ENCODE measurements at places on chromosomes 2 and 18.

DNA sequence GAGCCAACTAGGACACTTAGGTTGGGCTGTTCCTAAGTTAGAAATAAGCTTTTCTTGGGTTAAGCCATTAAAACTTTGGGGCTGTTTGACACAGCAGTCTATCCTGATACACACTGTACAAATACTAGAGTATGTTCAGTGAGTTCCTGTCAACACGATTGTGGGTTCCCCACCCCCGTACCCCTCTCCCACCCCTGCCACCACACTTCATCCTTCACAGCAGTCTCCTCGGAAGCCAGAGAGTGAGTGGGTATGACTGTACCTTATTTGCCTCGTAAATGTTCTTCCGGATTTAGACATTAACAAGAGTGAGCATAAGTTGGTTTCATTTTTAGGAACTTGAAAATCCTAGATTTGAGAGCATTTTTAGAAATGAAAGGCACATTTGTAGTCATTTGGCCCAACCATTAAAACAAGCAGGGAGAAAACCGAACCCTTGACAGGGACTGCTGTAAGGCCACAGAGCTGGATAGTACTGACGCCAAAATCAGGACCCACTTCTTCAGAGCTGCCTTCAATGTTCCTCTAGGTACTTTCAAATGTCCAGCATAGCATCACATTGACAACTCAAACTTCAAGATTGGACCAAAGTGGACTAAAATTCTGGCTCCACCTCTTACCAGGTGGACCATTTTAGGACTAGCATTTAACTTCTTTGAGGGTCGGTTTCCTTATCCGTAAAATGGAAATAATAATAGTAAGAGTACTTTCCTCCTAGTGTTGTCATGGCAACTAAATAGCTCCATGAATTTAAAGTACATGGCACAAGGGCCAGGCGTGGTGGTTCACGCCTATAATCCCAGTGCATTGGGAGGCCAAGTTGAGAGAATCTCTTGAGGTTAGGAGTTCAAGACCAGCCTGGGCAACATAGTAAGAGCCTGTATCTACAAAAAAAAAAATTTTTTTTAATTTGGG lies 166.3 kb upstream of the SERTAD2 start:
- no peak for DNase-seq

DNA sequence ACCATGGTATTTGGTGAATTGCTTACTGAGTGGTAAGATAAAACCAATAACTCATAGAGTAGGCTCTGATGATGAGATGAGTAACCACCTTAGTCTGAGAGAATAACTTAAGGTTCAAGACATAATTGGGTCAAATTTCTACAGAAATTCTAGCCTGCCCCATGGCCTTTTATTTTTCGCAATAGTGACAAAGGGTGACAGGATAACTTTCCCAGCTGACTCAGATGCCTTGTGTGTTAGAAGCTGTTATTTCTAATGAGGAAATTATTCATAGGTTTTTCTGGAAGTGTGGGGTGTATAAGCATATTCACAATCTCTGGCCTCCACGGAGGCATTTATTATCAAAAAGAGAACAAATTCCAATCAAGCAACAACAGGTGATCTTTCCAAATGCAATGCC lies 159.0 kb downstream of the NUP35 start:
- DNase-seq = no peak

GRCh38 chr18:8890957-8891464 lies 185.7 kb downstream of the MTCL1 start:
- no peak for DNase-seq

DNA sequence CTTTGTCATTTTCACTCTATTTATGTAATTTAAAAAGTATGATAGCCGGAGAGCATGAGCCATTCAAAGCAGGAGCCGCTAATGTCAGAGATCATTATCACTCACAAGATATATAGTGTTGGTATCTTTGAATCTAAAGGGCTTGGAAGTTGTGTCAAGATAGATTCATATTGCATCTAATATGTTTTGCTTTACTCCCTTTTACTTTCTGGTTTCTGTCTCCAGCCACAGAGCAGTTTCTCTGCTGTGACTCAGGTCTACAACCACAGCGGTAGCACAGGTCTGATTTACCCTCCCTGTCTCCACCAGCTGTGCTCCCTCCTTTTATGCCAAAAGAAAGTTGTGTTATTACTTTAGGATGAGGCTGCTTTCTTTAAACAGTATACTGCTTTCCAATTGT lies 424.0 kb downstream of the ARHGAP15 start:
- DNase-seq = no peak

GRCh38 chr2:84435345-84436025 lies 23.6 kb downstream of the SUCLG1 start:
- peak; percentile 9 for DNase-seq

- no peak for DNase-seq
These were observed 68.0 kb upstream of the KLF7 start for GRCh38 chr2:207233731-207234130.

DNA sequence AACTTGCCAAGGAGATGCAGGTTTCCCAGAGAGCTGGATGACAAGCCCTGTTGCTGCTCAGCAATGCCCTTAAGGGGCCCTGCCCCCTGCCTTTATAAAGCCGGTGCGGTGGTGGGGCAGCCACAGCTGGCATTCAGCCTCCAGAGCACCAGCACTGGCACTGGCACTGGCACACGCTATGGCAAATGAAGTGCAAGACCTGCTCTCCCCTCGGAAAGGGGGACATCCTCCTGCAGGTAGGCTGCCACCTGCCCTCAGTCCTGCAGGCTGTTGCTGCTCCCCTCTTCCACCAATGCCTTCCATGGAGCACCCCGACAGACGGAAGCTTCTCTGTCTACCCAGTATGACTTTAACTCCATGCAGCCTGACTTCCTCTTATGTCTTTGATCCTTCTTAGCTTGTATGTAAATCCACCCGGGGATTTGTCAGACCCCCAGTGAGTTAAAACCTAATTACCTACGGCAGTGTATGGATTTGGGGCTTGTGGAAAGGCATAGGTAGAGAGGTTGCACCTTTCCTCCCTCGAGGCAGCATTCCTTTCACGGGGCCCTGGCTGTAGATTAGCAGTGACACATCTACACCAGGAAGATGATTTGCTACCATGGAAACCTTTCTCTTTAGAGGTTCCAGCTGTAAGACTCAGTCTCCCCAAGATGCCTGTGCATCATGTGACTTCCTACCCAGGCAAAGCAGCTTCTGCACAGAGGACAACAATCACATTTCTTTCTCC lies at the start of gene DAPL1:
Gene DAPL1 (plus strand): TSS at position 123 of the 730 bp plus-strand sequence. CDS start 56 bp downstream, at position 179.
- no peak for DNase-seq

- no peak for DNase-seq
These were observed 22.6 kb upstream of the PGAP1 start for GRCh38 chr2:196949116-196949515.

GRCh38 chr2:164205347-164205746 lies 415.9 kb downstream of the GRB14 start:
- no peak for DNase-seq

DNA sequence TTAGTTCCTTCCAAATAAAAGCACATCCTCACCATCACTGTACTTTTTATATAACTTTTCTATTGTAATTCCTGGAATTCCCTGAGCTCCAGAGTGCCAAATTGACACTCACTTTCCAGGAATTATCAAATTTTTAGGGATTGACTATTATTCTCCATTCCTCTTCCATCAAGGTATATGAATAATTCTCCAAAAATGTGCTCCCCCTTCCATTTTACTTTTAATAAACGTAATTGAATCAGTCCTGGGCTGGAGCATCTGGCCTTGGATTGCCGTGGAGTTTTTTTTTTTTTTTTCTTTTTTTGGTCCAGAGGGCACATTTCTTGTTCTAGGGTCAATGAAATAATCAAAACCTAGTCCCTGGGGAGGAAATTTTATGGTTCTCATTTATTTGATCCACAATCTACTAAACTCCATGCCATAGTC lies 304.3 kb downstream of the CDCA7 start:
- no peak for DNase-seq

DNA sequence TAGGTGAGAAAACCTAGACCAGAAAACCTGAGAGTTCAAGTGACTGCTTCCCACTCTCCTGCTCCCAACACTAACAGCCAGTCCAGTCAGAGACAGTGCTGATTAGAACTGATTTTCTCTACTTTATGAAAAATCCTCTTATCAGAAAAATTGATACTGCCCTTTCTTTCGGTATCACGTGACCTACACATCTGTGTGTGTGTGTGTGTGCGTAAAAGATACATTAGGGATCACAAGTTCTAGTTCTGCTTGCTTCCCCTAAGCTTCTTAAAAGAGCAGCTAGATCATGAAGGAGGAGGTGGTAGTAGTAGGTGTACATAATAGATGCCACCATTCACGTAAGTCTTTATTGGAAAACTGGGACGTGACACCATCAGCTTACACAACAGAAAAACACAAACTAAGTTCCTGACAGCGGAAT lies 1.5 kb downstream of the ARL5A start:
- no peak for DNase-seq

- DNase-seq = no peak
These were observed 558.0 kb downstream of the STK39 start for GRCh38 chr2:167689444-167689843.

DNA sequence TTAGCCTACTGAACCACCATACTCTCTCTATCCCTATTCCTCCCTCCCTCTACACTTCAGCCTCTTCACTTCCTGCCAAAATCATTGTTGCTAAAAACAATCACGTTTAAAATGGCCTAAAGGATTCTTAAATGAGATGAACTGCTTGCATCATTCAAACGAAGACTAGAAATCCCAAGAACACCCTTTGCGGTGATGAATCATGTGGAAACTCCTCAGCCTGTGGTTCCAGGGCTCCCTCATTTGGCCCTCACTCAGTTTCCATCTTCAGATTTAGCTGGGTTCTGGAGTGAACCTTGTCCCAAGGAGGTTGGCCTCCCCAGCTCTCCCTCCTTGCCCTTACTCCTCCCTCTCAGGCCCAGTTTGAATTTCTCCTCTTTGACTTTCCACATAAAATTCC lies 125.6 kb upstream of the CDC42EP3 start:
- no peak for DNase-seq

- no peak for DNase-seq
These were observed 15.8 kb downstream of the C18orf63 start for GRCh38 chr18:74331404-74331803.

DNA sequence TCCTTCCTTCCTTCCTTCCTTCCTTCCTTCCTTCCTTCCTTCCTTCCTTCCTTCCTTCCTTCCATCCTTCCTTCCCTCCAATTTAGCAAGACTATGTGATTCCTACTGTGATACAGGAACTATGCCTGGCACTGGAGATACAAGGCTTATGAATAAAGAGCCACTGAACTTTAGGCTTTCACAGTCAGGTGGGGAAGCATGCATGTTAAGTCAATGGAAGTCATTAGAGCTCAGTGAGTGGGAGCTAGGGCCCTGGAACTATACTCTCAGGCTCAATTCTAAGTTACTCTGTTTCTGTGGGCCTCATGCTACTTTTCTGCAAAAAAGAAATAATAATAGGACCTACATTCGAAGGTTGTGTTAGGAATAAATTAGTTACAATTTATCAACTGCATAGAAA lies 527.6 kb upstream of the ZEB2 start:
- DNase-seq = no peak

DNA sequence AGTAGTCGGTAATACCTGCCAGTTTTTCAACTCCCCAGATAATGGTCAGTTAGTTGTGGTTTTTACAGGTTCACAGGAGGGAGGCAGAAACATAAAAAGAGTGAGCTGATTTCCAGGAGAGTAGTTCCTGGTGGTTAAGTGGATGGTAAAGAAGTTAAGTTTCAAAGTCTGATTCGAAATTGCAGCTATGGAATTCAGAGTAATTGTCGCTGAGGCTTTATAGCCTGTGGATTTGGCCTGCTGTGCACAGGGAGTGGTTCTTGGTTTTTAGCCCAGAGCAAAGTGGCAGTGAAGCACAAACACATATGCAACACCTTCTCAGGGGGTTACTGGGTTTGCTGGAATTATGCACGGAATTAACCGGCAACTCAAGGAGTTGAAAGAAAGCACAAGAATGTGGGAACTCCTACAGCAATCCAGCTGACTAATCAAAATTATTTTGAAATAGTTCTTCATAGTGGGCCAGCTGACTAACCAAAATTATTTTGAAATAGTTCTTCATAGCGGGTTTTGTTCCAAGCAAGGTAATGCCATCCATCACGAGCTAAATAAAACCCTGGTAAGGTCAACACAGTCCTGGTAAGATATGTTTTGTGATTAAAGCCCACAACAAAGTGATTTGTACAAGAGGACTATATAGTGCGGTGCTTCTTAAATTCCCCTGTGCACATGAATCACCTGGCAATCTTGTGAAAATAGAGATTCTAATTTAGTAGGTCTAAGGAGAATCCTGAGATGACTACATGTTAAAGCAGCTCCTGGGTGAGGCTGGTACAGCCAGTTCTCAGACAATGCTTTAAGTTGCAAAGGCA lies 94.4 kb downstream of the SGPP2 start:
- no peak for DNase-seq

GRCh38 chr2:105711394-105711793 lies 33.3 kb upstream of the NCK2 start:
- no peak for DNase-seq

DNA sequence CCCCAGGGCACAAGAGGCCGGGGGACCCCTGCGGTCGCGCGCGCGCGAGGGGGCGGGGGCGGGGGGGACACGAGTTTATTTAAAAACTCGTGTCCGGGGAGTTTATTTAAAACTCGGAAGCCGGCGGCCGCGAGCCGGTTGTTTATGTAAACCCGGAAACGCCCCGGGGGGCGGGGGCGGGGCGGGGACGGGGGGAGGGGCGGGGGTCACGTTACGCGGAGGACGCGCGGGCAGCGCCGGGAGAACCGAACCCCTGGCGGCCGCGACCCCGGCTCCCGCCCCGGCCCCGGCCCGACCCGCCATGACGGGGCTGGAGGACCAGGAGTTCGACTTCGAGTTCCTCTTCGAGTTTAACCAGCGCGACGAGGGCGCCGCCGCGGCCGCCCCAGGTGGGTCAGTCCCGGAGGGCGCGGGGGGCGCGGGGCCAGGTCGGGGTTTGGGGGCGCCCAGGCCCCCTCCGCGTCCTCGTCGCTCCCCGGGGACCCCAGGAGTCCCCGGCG lies 4.4 kb downstream of the NFATC1 start:
- no peak for DNase-seq

DNA sequence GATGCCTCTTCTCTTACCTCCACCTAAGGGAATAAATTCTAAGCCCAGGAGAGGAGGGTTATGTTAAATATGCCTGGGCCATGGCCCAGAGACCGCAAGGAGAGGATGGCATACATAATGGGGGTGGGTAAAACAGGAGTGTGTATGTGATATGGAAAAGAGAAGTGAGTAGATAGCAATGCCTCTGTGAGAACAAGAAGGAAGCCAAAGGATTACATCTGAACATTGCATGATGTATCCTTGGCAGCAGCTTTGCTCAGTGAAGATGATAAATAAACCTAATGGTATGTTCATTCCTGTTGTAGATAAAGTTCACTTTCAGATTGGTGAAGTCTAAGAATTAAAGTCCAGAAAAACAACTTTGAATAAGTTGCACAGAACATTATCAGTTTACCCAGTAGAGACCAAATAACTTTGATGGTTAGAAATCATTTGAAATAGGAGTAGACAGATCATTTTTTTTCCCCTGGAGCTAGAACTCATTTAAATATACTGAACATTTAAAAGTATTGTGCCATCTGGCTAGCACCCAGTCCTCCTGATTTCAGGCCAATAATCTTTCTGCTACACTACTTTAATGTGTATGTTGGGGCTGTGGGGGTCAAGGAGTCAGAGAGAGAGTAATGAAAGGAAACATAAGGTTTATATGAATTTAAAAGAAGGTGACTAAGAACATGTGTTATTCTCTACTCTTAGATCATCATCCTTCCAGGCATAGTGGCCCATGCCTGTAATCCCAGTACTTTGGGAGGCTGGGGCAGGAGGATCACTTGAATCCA lies 231.7 kb downstream of the PARD3B start:
- DNase-seq = no peak

Measured in nucleus accumbens (tissue), 56 donors.